ENCODE measurements at places on chromosomes 4 and X. TPM values are rescaled to one million over a fixed set of nuclear protein-coding genes. Genes with fewer than 3 reads are reported as not detected.

DNA sequence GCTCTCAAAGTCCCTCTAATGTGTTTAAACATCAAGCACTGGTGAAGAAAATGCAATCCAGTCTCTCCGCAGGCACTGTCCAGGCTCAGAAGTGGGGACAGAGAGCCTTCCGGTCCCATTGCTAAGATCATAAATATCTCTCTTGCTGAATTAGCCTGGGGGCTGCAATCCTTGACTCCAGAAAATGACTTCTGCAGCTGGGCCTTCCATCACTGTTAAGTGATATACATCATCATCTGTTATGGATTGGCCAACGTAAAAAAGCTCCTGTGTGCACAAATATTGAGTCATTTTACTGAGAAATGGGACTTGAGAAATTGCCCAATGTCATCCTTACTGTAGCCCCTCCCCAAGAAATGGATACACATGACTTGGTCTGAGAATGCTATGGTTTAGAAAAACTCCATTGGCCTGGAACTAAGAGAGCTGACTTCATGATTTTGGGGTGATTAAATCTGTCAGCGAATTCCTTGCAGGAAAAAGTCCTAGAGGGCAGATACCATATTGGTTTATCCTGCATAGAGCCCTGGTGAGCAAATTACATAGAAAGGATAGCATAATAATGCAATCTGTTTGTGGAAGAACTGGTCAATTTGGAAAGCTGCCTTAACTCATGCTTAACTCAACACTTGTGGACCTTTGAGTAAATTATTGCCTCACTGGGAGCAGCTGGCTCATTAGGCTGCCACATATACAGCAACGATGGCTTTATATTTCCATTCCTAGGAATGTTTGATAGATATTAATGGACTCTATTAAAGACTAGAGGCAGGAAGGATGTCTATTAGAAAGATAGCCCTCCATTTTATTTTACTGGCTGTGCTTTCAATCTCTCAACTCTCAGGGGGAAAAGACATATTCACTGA is 346.1 kb downstream of the GBA3 start:
- no peak for DNase-seq

- no peak for DNase-seq
These were observed 60.7 kb upstream of the LCORL start for GRCh38 chr4:18082236-18082635.

DNA sequence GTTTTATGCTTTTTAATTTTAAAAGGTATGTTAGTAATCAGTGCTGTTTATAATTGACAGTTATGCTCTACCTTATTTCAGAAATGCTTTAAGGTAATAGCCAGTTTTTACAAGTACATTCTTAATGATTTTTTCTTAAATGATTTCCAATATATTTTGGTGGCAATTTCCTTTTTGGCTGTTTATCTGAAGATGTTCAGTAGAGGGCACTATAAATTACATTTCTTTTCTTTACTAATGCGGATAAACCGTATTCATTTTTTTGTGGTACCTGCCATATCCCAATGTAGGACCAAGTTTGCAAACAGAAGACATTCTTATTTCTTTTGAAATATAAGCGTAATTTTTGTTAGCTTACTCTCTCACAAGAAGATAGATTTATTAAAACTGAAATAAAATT is 65.4 kb downstream of the CCKAR start:
- no peak for DNase-seq

PCDH11X gene
- total RNA-seq = not detected

NXF2B gene
- not detected for total RNA-seq

KCTD8 gene
- total RNA-seq = 0.22 TPM

LRCH2 gene
- 1.6 TPM for total RNA-seq

GRCh38 chr4:117239434-117239833 is 154.1 kb upstream of the TRAM1L1 start:
- DNase-seq = no peak

ZNF157 gene
- total RNA-seq = not detected
